ENCODE measurements at places on chromosomes 5 and 9.

DNA sequence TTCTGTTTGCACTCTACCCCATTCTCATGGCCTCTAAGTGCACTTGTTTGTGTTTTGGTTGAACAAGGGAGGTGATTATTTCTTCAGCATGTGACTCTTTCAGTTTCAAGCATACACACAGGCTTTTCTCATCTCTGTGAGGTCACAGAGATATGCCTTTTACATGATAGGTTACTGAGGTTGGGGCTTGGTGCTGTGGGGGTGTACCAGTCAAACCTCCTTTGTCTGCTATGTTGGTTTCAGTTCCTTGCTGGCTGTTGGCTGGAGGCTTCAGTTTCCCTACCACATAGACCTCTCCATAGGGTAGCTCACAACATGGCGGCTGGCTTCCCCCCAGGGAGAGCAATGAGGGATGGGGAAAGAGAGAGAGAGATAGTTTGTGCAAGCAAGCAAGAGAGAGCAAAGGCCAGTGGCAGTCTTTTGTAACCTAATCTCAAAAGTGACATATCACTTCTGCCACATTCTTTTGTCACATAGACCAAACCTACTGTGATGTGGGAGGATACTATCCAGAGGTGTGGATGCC is 96.7 kb upstream of the SEMA6A start:
- no peak for DNase-seq

DNA sequence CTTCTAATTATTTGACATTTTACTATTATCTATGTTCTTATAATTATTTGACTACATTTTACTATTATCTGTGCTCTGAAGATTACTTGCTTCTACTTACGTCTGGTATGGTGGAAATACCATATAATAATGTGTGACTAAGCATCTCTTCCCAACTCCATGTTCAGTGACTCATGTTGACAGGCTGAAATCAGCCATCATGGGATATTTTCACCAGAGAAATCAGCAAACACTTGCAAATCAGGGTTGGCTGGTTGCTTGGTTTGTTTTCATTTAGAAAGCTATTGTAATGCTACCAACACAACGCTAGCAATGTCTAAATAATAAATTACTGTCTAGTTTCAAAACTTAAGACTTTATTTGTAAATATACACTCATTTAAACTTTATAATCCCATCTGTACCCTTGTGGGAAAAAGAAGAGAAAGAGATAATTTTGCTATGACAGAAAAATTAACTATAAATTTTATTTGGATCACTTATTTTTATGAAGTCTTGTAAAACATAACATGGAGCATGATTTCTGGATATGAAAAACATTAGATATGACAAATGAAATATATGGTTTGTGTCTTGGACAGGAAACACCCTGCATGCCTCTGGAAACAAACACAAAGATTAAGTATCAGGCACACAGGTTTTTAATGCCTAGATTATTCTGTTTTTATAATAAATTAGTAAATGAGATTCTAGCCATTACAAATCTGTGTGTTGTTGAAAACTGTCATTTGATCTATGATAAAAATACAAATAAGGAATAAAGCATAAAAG is 337.6 kb downstream of the BNC2 start:
- no peak for DNase-seq

DNA sequence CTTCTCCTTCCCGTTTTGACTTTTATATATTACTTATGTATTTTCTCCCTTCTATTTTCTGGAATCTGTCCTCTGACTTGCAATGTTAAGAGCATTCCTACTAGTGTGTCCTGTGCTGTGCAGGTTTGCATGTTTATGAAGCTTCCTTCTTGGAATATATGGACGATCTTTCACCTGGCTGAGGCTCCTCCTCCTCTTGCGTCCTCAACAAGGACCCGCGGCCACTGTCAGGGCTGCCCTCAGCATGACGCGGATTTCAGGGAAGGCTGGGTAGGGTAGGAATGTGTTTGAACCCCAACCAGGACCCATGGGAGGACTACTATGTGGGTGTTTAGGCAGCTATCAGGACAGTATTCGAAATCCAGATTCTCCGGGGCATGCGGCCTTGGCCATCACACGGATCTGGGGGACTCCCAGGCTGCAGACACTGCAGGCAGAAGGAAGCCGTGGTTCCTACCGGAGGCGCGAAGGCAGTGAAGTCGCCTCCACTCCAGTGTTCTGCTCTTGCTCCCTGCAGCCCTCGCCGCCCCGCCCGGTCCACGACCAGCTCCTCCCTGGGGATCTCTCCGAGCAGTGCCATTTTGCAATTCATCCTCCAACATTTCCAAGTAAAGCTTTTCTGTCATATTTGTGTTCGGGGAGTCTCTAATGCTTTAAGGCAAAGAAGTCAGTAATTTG is 37.0 kb upstream of the OSMR start:
- no peak for DNase-seq

DNA sequence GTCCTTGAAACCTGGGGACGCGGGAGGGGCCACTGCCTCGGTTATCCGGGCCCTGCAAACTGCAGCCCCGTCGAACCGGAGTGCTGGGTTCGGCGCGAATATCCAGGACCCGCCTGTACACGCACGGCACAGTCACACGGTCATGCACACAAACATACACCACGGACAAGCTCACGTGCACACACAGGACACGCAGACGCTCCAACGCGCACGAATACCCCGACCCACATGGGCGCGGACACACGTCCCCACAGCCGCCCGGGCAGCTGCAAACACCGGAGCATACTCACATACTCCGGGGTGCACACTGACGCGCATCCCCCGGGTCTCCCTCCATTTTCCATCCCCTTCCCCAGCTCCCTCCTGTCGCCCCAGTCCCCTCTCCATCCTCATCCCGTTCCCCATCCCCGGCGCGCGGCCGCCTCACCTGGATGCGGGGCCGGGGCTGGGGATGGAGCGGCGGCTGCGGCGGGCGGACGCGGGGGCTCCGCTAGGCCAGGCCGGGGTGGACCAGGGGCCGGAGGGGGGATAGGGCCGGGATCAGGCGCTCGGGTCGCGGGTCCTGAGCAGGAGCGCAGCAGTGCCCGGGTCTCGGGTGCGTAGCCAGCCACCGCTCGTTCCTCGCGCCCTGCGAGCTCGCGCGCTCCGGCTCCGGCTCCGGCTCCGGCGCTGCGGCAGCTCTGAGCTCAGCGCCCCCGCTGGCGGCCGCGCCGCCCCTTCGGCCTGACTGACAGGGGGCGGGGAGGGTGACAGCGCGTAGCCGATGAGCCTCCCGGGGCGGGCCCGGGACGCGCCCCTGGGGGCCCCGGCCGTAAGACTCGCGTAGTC is at the start of the genes EIF4E1B and SNCB:
Gene EIF4E1B, plus strand, starts transcription at position 823 of the 828 bp plus-strand sequence. CDS start 12,113 bp downstream, outside the sequence.
Gene SNCB, minus strand, starts transcription at position 682 of the 828 bp plus-strand sequence. CDS start 880 bp downstream, outside the sequence.
- no peak for DNase-seq

DNA sequence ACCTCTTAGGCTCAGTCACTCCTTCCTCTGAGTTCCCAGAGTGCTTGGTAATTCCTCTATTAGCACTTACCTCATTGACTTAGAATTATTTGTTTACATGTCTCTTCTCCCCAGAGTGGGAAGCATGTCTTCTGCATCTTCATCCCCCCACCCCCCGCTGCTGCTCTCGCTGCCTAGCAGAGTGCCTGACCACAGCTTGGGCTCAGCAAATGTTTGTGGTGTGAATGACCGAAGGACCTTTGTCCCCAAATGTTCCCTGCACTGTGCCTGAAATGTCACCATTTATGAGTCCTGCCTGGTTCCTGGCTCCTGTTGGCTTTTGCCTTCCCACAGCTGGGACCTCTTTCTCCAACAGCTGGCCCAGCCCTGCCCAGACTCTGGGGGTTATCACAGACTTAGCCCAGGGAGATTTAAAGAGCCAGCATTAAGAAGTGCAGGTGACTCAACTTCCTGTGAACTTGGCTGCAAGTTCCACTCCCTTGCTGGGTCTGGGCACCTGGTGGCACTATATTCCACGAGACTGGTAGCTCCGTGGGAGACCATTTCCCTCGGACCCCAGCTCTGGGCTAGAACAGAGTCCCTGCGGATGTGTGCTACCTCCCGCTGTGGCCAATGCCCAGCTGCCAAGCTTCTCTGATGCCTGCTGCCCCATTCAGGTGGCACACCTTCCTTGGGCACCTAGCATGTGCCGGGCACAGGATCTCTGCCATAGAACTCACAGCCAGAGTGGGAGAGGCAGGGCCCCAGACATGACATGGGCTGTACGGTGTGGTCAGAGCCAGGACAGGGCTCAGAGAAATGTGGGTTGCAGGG is 1.8 kb upstream of the HMCN2 start:
- no peak for DNase-seq

DNA sequence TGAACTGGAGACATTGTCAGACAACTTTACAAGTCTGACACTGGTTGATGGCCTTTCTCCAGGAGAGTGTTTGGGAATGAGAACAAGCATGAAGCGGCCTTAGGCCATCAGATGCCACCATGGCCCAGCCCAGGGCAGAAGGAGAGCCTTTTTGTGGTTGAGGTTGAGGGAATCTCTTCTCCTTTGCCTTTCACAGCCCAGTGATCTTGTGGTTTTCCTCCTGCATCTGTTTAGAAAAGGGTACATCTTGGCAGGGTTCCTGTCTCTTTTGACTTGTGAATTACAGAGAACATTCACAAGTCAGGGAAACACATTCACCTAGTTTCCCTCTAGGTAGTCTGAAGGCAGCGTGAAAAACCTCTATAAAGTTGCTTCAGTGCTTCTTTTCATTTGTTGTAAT is 27.5 kb downstream of the DMRT2 start:
- DNase-seq, result no peak

DNA sequence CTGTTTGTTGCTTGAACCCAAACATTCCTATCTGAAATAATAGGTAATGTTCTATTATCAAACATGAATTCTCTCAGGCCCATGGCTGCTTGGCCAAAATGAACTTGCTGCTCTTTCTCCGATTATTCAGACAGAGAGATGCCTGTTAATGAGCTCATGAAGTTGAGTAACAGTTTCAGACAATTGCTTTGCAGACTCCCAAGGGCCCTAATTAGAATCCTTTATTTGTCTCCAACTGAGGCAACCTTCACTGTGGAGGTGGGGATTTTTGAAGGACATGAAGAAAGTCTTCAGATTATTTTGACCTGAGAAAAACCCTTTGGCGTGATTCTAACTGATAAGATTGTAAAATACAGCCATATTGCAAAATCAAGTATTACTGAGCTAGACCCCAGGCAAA is 466.7 kb downstream of the NFIB start:
- DNase-seq, result no peak

DNA sequence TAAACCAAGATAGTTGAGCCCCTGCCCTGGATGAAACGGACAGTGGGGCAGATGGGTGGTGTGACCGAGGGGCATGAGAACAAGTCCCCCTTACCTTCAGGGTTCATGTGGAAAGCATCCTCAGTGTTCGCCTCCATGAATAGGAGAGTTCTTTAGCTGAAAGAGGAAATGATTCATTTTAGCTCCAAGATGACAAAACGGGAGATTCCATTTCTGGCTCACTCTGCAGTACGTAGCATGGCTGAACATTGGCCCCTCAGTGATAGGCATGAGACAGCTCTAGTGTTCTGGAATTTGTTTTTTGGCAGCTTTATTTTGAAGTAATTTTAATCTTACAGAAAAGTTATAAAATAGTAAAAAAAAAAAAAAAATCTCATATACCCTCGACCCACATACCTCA is 70.2 kb upstream of the AGXT2 start:
- peak; percentile 21 for DNase-seq

DNA sequence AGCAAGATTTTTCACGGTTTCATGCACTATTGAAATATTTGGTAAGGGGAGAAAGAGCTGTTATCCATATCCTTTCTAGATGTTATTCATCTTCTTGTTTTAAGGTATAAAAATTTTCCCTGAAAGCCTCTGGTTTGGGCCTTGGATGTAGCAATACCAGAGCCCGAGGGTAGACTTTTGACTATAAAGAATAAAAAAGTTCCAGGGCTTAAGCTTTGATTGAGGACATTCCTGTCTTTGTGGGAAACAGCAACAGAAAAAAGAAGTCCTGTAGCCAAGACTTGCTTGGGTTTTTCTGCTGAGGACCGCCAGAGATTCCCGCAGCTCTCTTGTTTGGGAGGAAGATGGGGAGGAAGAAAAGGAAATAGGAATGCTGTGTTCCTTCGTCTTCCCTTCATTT is 440.0 kb upstream of the WWC1 start:
- DNase-seq, result no peak

DNA sequence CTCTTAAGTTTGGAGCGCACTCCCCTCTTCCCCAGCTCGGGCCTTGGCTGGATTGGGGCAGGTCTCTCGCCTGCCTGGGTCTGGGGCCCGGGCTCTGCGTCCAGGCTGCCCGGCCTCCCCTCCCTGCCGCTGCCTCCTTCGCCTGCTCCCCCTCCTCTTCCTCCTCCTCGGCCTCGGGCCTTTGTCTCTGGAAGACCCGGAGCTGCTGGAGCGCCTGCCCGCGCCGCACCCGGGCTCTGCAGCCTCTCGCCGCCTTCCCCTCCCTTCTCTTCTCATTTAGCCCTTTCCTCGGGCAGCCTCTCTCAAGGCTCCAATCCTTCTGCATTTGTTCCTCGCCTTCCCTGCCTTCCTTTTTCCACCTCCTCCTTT is 218.5 kb downstream of the C9orf50 start:
- DNase-seq, result no peak

- DNase-seq, result no peak
Observed at GRCh38 chr9:80449513-80449912, 877.7 kb downstream of the TLE4 start.

GRCh38 chr5:154293219-154293618 is 102.7 kb downstream of the GALNT10 start:
- DNase-seq, result no peak

DNA sequence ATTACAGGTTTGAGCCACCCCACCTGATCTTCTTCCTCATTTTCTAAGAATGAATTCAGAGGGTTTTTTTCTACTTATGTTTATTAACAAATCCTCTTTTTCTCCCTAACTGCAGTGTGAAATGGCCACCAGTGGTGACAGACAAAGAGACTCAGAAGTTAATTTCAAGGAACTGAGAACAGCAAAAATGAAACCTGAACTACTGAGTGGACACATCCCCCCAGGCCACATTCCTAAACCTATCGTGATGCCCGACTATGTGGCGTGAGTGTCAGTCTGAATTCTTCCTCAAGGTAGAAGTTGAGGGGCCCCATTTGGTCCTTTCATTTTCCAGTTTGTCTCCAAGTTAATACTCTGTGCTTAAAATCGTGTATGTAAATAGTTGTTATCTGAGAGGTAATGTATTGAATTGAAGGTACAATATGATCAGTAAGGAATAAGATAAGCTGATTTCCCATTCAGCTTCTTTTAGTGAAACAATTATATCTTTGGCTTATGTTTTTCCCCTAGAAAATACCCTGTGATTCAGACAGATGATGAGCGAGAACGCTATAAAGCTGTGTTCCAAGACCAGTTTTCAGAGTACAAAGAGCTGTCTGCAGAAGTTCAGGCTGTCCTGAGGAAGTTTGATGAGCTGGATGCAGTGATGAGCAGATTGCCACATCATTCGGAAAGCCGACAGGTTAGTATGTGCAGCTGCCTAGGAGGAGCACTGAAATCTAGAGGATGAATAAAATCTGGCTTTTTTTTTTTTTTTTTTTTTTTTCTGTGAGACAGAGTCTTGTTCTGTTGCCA is 17.7 kb downstream of the MARVELD2 start:
- peak; percentile 7 for DNase-seq

DNA sequence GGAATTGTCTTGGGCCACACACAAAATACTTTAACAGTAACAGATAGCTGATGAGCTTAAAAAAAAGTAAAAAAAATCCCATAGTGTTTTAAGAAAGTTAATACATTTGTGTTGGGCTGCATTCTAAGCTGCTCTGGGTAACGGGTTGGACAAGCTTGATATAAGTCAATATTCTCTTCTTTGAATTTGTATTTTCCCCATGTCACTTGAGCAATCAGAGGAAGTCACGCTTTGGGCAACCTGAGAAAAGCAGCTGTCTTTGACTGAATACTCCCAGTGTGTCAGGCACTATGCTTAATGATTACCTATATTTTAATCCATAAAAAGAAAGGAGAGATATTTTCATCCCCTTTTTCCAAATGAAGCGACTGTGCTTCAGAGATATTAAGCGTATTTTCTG is 84.9 kb downstream of the ATP10B start:
- DNase-seq, result no peak

Data from inflammatory macrophage (primary cell).